DMS153 (cell line): ENCODE measurements at places on chromosomes 13 and 19.

DNA sequence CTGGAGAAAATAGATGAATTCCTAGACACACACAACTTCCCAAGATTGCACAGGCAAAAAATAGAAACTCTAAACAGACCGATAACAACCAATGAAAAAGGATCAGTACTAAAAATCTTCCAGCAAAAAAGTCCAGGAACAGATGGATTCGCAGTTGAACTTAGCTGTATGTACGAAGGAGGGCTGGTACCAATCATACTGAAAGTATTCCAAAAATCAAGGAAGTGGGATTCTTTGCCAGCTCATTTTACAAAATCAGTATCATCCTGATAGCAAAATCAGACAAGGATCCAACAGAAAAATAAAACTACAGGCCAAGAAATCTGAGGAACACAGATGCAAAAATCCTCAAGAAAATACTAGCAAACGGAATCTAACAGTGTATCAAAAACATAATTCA, 6.5 kb upstream of the LILRB2 start:
- DNase-seq = no peak

DNA sequence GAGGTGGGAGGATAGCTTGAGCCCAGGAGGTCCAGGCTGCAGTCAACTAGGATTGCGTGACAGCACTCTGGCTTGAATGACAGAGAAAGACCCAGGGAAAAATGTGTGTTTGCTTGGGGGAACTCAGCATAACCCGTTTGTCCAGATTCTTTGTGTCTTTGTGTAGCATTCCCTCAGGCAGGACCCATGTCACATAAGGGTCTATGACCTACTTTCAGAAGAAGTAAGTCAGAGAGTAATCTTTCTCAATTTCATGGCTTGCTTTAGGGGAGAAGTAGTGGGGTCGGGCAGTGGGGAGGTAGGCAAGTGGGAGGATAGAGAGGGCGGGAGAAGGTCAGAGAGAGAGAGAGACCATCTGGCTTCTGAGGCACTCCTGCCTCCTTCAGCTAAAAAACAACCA, 11.9 kb upstream of the PSPC1 start:
- DNase-seq = no peak

DNA sequence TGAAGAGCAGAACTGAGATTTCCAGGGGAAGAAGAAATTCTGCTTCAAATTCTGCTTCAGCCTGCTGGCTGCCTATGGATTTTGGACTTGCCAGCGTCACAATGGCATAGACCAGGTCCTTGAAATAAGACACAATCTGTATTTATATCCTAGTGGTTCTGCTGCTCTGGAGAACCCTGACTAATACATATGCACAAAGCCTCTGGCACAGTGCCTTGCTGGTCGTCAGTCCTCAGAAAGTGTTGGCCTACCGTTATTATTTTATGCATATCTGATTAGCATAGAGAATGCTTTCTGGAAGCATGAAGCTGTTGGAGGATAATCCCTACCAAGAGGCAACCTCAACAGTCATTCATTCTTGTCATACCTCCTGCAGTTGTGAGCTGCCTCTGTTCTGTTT, 213.7 kb downstream of the B3GLCT start:
- DNase-seq = no peak

DNA sequence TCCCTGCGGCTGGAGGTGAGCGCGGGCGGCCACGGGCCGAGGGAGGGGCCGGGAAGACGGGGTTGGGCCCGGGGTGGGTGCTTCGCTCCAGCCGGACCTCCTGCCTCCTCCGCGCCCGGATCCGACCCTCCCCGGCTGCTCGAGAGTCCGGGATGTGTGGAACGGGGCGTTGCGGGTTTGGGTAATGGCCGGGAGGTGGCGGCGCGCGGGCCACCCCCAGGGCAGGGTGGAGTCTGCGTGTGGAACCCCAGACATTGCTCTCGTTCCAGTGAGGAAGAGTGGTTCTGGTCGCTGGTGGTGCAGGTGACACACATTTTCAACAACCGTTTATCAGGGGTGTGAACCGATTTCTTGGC, 38.8 kb downstream of the ARHGEF7 start:
- DNase-seq = no peak

- peak; percentile 93 for DNase-seq
Observed at GRCh38 chr13:51801631-51802099, 2.3 kb downstream of the DHRS12 start.

- no peak for DNase-seq
Observed at GRCh38 chr19:54461210-54461609, 2.4 kb downstream of the LENG9 start.

GRCh38 chr19:29587059-29587458, 19.0 kb upstream of the POP4 start:
- no peak for DNase-seq

DNA sequence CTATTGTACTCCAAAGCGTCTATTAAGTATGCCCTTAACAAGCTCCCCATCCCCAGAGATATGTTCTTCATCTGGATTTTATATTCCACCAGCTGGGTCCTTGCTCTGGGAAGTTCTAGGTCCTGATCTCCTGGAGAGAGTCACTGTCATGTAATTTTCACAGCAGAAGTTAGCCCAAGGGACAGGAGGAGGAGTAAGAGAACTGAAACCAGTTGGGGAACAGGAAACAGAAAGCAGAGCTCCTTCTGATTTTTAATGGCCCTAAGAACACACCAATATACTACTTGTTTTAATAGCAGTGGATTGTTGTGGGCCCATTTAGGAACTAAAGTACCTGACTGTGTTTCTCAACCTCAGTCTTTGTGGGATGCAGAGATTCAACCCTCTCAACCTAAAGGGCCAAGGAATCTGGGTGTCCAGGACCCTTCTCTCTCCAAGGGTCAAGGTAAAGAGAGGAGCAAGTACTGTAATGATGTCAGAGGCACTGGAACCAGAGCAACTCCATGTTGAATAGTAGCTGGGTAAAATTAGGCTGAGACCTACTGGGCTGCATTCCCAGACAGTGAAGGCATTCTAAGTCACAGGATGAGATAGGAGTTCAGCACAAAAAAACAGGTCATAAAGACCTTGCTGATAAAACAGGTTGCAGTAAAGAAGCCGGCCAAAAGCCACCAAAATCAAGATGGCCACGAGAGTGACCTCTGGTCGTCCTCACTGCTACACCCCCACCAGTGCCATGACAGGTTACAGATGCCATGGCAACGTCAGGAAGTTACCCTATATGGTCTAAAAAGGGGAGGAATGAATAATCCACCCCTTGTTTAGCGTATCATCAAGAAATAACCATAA, 8.1 kb upstream of the FPR3 start:
- DNase-seq = no peak

DNA sequence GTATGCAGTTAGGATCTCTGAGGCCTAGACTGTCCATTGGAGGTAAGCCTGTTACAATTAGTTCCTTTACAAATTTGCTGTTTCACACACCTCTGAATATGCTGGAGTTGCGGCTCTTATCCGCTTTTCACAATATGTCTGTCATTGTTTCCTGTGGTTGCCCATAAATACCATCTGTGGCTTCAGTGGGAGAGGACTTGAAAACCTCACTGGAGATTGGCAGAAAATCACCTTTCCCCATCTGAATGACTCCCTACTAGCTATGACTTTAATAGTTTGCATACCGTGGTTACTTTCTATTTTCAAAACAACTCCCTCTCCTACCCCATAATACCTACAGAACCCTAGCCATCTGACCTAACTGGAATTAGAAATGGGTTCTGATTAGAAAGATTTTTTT, 454.3 kb downstream of the PCDH17 start:
- no peak for DNase-seq

- no peak for DNase-seq
Observed at GRCh38 chr13:48624858-48625257, 28.9 kb upstream of the CYSLTR2 start.

DNA sequence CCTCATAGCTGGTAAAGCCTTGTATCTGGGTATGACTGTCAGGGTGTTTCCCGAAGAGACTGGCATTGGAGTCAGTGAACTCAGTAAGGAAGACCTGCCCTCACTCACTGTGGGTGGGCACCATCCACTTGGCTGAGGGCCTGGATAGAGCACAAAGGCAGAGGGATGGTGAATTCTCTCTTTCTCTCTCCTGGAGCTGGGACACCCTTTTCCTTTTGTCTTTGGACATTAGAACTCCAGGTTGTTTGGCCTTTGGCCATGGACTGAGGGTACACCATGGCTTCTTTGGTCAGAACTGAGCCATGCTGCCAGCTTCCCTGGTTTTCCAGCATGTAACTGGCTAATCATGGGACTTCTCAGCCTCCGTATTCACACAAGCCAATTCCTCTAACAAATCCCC, 4.6 kb upstream of the CEACAM1 start:
- no peak for DNase-seq

- DNase-seq = peak; percentile 56
Observed at GRCh38 chr19:15297416-15298224, 34.7 kb downstream of the BRD4 start.

DNA sequence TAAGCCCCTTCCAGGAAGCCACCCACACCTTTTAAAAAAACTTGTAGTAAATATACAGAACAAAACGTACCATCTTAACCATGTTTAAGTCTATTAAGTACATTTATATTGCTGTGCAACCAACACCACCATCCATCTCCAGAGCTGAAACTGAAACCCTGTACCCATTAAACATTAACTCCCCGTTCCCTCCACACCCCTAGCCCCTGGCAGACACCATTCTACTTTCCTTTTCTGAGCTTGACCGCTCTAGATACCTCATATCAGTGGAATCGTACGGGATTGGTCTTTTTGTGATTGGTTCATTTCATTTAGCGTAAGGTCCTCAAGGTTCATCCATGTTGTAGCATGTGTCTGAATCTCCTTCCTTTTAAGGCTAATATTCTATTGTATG, 13.0 kb upstream of the SPATA13 start:
- no peak for DNase-seq

DNA sequence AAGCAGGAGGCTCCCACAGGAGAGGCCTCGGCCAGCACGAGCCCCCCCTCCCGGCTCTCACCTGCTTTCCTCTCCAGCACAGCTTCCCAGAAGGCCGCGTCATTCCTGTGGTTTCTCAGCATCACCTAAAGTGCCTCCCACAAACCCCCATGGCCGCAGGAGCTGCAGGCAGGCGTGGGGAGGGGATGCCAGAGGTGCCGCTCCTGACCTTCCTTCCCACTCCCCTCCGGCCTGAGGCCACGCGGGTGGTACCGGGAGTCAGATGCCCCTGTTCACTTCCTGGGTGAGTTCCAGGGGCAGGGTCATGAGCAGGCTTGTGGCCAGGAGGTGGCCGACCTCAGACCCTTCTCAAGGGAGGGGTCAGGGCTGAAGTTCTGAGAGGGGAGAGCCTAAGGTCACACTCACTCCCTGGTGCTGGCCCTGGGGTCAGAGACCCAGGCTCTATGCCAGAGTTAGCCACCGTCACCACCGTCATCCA, 14.4 kb upstream of the NPAS1 start:
- no peak for DNase-seq

DNA sequence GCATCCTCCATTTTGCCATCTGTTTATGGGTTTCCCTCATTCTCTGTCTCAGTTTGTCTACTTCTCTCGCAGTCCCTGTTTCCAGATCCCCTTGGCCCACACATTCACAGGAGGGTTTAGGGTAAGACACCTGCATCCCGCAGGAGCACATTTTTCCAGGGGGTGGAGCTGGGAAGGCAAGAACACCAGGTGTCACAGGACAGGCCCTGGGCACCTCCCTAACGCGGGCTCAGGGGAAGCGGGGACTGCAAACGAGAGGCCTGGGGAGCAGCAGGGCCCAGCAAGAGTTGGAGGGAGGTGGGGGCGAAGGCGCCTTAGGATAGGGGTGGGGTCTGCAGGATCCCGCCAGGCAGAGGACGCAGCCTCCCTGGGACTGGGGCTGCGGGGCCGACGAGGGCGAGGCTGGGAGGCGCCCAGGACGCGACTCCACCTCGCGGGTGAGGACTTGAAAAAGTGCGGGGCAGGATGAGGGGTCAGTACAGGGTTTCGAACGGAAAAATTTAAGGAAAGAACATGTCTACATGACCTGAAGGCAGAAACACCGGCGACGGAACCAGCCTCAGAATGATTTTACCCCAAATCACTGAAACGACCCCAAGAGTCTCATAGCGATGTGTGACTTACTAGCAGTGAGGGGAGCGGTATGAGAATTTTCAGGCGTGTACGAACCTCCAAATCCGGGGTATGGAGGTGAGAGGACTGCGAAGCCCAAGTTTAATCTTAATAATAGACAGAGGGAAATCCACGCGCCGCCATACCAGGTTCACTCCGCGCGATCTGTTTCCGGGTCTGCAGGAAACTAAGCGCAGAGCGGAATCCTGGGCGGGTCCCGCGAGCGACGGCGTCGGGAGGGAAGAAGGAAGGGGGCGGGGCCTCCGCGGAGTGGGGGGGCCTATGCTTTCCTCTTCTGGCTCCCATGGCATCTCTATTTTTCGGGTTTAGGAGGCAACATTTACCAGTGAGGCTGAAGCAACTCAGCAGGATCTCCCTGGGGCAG, 7.1 kb upstream of the ERVV-2 start:
- no peak for DNase-seq

GRCh38 chr13:49185264-49185663, 34.9 kb upstream of the MLNR start:
- no peak for DNase-seq

- DNase-seq = peak; percentile 7
Observed at GRCh38 chr19:45200568-45200967, 22.0 kb downstream of the BLOC1S3 start.

DNA sequence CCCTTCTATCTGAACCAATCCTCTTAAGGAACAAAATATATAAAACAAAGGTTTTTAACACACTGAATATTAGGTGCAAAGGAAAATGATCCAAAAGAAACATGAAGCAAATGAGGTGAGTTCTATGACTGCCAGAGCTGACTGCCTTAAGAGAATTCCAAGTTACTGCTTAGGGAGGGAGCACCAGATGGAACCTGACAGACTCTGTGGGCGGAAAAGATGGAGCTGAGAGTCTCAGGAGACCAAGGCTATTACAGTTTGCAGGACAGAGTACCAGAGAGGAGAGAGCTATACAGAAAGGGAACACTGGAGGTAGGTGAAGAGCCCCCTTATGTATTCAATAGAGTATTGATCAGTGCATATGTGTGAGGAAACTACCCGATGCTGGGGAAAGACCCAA, 87.2 kb downstream of the B3GLCT start:
- DNase-seq = no peak

DNA sequence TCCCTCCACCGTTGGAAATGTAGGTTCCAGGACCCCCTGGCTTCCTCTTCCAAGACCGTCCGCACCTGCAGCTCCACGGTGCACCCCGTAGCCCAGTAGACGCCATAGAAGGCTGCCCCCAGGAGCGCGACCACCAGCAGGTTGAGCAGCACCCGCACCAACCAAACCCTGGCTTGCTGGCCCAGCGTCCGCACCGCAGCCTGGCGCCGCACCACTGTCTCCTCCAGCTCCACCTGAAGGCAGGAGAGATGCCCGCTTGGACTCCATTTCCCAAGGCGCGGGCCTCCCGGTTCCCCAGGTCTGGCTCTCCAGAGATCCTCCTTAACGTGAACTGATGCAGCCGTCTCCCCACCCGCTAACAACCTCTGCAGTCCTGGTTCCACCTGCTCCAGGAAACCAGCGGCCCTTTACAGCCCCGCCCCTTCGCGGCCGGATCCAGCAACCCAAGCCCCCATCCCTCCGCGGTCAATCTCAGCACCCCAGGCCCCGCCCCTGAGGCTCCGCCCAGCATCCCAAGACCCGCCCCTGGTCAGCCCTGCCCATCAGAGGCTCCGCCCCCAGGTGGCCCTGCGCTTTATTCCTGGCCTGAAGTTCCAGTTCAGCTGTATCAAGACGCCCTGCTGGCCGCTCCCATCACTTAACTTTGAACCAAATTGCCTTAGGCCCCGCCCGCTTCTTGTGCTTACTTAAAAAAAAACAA, 5.0 kb upstream of the LENG1 start:
- DNase-seq = peak; percentile 72
